NCI-H1930 (cell line): ENCODE measurements at places on chromosomes 2 and 18.

GRCh38 chr2:145254291-145254690 is 734.4 kb upstream of the ZEB2 start:
- DNase-seq = no peak

DNA sequence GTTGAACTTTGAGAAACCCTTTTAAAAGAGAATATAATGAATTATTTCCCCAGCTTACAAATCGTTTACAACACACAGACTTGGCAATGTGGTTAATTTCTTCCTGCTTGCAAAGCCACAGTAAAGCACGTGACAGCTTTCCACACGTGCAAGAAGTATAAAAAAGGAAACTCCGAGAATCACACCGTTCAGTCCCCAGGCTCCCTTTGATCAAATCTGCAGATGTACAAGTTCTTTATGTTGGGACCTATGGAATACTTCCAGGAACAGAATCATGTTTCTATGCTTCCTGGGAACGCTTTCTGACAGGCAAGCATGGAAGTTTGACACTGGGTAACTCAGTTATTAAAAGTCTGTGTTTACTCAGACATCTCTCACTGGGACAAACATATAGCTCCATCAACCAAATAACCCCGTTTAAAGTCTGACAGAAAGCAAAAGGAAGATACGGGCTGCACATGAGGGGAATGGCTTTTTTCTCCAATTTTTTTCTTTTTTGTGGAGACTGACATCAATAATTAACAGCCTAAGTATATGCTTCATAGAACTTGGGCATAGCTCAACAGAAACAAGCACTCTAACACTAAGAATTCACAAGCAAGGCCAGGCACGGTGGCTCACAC is 134.8 kb downstream of the EIPR1 start:
- DNase-seq = no peak

DNA sequence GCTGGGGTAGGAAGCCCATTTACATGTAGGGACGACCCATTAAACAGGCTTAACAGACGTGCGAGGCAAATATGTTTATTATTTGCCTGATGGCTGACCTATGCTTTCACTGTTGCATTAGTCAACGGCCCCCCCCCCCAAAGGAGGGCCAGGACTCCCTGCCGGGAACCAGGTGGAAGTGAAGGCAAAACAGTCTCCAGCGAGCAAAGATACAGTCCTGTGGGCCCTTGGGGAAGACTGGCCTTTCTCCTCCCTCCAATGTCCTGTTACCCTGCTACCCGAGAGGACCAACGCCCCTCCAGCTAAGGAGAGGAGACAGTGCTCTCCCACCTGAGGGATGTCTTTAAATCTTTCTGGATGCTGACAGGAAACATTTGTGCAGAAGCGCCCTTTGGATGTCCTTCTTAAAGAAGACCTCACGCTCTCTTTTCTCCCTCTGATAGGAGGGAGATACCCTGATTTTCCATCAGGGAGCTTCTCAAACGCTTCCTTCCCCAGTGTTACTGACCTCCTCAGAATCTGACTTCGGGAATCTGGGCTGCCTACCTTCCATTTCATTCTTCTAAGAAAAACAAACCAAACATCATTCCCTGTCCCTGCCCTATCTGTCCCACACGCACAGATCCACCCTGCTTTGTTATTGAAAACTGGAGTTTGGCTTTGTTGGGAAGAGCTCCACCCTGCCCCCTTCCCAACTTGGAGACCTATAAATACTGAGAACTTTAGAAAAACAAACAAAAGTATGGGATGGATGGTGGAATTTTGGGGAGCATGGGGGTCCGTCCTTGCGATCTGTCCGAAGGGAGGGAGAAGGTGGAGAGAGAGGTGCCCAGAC is 135.9 kb upstream of the SIX3 start:
- DNase-seq = peak; percentile 43

DNA sequence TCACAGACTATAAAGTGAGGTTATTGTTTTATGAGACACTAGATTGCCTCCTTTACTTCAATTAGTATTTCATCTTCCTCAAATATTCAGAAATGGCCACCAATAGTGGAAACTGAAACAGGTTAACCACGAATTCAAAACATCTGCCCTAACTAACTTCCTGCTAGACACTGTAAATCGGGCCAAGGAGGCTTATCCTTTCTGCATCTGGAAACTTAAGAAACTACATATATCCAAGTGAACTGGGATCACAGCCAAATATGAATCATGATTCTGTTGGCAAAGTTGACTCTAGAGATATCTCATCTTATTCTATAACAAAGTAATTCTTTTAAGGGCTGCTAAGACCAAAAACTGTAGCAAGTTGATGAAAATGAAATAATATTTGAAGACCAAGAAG is 136.6 kb upstream of the ZC3H15 start:
- no peak for DNase-seq

GRCh38 chr18:32920796-32921787 is 148.3 kb upstream of the KLHL14 start:
- DNase-seq = no peak

GRCh38 chr2:62231541-62231940 is 35.6 kb downstream of the B3GNT2 start:
- DNase-seq = no peak

- DNase-seq = no peak
These were observed 9.3 kb downstream of the TMEM182 start for GRCh38 chr2:102771114-102771513.

GRCh38 chr2:61247204-61247812 is 85.3 kb downstream of the C2orf74 start:
- no peak for DNase-seq

DNA sequence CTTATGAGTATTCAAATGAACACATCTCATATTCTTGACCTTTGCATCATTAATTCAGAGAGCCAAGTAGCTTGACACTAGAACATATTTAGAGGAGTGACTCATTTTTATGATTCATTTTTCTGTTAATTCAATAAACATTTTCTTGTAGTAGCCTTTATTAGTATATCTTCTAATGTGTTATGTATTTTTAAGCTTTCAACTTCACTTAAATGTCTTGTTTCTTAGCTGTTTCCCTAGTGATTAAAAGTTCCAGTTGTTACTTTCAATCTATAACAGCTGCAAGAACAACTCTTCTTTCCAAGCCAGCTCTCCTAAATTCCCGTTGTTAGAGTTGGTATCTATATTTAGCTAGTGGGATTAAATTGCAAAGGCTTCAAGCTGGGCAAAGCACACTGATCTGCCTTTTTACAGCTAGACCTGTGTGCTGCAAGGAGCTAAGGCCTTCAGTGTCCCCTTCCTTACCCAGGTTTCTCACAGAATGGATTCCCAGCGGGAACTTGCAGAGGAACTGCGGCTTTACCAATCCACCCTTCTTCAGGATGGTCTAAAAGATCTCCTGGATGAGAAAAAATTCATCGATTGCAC is at the start of gene KLHL41:
KLHL41 (plus strand) TSS at position 405 of the 588 bp plus-strand sequence; CDS start at position 482, 77 bp downstream.
- no peak for DNase-seq

- DNase-seq = no peak
These were observed 1.3 kb downstream of the ADI1 start for GRCh38 chr2:3517948-3518495.

DNA sequence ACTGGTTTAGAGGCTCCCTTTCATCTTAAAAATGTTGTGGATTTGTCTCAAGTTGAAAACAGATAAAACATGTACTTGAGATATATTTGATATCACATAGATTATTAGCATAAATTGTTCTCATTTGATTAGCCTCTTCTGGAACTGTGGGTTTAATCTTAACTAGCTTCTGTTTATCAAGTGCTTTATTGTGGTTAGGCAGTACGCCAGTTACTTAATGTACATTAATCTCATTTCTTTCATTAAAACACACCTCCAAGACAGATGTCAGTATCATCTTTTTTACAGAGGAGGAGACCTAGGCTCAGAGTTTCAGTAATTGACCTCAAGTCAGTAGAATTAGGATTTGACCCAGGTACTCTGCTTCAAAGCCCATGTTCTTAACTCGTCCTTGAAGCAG is 21.8 kb downstream of the SFTPB start:
- DNase-seq = no peak

GRCh38 chr2:100262555-100263320 is 59.6 kb downstream of the LONRF2 start:
- DNase-seq = peak; percentile 25

DNA sequence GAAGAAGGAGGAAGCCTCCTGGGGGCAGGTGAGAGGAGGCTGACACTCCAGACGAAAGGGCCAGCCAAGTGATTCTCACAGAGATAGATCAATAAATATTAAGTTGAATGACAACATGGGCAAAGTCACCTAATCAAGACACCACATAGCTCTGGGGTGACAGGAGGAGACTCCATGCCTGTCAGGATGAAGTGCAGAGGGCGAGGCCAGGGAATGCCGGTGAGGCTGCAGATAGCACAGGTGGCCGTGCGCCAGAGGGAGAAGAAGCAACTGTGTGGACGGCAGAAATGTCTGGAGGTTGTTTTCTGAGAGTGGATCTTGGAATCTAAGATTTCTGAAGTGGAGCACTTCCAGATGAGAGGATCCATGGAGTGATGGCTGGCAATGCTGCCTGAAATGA is 71.4 kb downstream of the NAB1 start:
- DNase-seq = no peak

DNA sequence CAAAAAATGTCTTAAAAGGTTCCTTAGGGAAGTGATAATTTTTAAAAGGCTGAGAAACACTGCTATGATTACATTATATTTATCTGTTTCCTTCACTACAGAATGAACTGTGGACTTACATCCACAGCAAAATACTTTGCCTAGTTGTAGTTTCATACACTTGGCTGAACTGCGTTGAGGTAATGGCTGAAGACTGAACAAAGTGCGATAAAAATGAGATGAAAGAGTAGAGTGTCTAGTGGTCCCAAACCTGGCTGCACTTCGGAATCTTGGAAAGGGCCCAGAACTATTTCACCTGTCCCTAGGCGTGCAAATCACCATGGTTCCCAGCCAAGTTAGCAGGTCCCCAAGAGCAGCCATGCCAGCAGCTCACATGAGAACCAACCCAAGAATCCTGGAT is 18.2 kb upstream of the IHH start:
- DNase-seq = no peak

DNA sequence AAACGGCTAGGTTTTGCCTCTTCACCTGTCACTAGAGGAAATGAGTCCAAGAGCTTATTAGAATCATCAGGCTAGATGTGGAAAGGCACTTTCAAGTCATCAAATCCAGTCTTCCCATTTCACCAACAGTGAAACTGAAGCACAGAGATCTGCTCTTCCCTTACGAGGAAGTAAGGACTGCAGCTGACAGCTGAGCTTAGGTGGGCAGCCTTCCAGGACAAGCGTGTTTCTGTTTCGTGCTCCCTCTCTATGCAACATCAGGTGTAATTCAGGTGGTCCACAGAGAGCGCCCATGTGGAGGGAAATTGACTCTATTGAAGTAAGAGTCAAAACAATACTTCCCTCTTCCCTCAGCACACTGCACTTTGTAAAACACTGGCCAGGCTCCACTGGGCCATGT is 5.5 kb downstream of the CYRIA start:
- no peak for DNase-seq

DNA sequence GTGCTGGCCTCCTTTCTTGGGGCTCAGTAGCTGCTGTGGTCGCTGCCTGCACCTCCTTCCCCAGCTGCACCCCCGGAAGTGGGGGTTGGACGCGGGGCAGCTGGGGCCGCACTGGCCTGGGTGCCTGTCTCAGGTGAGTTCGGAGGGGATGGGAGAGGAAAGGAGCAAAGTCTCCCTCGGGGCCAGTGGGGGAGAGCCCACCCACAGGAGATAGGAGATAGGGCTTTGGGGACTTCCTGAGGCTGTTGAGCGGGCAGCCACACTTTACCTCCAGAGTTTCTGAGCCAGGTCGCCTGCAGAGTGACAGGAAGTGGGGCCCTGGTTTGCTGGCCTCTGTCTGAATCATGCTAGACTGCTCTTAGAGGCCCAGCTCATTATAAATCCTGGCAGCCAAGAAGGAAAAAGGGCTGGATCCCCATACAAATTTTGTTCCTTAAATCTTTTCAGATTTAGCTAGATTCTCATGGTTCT is 8.1 kb downstream of the MBP start:
- no peak for DNase-seq

- no peak for DNase-seq
These were observed 19.3 kb downstream of the STK36 start for GRCh38 chr2:218691234-218691633.

- no peak for DNase-seq
These were observed 38.4 kb downstream of the RNF144A start for GRCh38 chr2:6955511-6956136.

- DNase-seq = no peak
These were observed 255.3 kb upstream of the ID2 start for GRCh38 chr2:8426550-8426949.

DNA sequence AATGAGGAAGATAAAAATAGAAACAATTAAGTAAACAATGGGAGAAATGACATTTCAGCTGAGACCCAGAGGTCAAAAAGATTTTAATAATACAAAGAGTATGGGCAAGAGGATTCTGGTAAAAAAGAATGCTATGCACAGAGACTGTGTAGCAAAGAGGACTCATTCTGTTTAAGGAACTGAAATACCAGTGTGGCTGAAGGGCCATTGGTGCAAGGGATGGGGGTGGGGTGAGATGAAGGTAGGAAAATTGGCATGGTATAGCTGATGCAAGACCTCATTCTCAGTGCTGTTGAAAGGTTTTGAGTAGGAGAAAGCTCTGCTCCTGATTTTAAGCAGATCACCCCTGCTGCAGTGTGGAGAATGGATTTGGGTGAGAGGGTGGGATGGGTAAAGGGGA is 10.8 kb downstream of the GALNT1 start:
- no peak for DNase-seq
